ENCODE measurements at places on chromosomes 5 and 9.
A peak's percentile ranks its signal among the peaks of the same experiment; 100 is the strongest.

- no peak for DNase-seq
These were observed 94.5 kb upstream of the EFNA5 start for GRCh38 chr5:107764976-107765804.

DNA sequence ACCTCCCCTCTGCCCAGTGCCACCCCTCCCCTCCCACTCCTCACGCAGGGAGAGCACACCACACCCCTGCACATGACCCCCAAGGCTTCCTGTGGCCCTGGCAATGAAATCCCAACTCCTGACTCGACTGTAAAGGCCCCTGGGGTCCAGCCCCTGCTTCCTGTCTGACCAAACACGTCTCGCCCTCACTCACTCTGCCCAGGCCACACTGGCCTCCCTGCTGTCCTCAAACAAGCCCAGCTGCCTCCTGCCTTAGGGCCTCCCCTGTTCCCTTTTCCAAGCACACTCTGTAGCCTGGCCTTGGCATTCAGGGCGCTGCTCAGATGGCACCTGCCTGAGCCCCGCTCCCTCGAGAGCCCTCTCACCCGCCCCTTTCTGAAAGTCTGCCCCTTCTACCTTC is 42.4 kb downstream of the HK3 start:
- no peak for DNase-seq

DNA sequence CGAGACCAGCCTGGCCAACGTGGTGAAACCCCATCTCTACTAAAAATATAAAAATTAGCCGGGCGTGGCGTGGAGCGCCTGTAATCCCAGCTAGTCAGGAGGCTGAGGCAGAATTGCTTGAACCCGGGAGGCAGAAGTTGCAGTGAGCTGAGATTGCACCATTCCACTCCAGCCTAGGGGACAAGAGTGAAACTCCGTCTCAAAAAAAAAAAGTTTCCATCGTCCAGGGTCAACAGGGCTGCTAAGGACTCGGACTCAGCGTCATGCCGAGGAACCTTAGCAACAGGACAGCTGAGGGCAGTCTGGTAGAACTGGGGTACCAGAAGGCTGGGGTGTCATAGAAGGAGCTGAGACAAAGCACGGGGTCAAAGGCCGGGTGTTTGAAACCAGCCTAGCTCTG is 21.7 kb downstream of the FAM78A start:
- DNase-seq, result no peak

DNA sequence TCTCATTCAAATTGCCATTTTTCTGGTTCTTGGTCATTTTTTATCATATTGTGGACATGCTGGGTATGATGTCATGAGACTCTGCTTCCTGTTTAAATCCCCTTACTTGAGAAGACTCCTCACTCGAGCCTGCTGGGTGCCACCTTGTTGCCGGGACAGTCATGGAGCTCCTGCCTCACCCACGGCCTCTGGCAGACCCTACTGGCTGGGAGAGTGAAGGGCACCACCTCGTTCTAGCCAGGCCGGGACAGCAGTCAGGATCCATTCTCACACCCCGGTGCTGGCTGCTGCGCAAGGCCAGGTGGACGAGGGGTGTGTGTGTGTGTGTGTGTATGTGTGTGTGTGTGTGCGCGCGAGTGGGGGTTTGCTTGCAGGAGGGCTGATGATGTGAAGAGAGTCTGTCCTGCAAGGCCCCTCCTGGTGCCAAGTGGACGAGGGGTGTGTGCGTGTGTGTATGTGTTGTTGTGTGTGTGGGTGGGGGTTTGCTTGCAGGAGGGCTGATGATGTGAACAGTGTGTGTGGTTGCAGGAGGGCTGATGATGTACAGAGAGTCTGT is 4.4 kb downstream of the CEP72 start:
- no peak for DNase-seq

- DNase-seq, result no peak
These were observed 149.6 kb downstream of the DROSHA start for GRCh38 chr5:31382051-31382878.

GRCh38 chr9:444528-444927 is 229.9 kb downstream of the DOCK8 start:
- no peak for DNase-seq

DNA sequence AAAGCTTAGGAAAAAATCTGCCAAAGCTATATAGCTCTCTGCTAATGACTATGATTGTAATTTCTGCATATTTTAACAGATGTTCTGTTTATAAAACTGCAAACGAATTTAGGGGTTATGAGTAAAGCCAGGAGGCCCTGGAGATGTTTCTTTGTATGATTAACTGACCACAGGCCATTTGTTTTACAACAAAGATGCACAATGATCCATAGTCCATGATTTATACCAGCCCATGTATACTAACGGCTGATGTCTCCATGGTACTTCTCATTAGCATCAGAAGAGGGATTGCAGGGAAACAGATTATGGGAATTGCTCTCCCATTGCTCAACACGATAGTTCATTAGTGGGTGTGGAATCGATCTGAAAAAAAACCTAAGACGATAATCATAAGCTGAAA is 78.9 kb downstream of the PPP2R2B start:
- DNase-seq, result no peak

DNA sequence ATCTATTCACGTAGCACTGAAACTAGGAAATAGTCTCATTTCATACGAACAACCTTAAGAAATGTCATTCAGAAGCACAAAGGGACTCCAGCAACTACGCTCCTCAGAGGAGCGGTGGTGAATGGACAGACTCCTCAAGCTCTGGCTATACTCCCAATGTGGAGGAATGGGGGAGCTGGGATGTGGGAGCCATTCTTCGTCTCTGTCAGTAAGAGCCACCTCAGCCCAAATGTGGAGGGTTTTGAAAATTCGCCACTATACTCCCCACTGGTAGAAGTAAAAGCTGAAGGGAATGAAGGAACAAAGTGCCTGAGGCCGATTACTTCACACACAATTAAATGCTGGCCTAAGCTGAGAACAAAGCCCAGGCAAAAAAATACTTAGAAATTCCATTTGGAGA is 96.3 kb downstream of the ADAMTS12 start:
- DNase-seq, result no peak

- no peak for DNase-seq
These were observed 22.5 kb downstream of the HMGCS1 start for GRCh38 chr5:43290726-43291125.

DNA sequence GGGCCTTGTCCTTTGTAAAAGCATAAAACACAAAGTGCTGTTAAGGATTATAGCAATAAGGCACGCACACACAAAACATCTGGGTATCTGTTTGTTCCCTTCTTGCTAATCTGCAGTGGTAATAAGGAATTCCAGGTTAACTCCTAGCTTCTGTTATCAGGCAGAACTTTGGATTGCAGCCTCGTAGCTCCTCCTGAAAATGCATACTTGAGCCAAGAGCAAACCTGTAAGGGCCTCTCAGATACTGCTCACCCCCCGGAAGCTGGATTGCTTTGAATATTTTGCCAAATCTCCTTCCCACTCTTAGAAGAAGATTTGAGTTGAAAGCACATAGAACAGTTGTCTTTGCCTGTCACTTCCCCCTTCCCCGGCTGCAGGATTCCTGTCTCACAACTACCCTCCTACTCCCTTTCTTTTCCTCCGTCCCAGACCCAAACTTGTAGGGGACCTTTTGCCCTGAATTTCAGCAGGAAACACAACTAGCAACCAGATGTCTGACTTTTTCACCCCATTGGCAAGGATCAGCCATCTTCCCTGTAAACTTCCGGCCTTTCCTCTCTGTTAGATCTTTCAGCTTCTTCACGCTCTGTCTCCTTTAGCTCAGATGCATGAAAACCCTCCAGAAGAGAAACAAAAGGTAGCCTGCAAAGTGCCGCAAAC is 28.2 kb upstream of the SMAD5 start:
- no peak for DNase-seq

- no peak for DNase-seq
These were observed 8.7 kb upstream of the CDKN2AIPNL start for GRCh38 chr5:134420343-134420742.

- no peak for DNase-seq
These were observed 23.4 kb downstream of the URM1 start for GRCh38 chr9:128394379-128395168.

- peak; percentile 18 for DNase-seq
These were observed 192.7 kb downstream of the GNA14 start for GRCh38 chr9:77455312-77455927.

- no peak for DNase-seq
These were observed 222.8 kb downstream of the TENT4A start for GRCh38 chr5:6936031-6936430.

GRCh38 chr9:70385426-70385825 is 29.0 kb downstream of the KLF9 start:
- DNase-seq, result no peak

DNA sequence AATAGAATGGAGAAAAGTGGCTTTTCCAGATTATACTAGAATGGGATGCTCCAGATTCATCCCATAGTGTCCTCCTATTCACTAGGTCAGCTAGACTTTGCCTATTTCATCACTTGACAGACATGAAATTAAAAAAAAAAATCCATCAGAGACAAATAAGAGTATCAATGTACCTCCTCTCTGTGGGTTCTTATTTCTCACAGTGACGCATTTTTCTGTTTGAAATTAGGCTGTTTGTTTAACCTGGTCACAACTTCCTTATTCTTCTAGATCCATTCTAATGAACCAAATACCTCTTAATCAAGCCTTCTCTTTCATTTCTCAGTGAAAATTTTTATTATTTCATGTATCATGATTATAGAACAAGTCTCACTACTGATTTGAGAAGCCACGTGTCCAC is 305.4 kb downstream of the SEMA5A start:
- DNase-seq, result no peak

DNA sequence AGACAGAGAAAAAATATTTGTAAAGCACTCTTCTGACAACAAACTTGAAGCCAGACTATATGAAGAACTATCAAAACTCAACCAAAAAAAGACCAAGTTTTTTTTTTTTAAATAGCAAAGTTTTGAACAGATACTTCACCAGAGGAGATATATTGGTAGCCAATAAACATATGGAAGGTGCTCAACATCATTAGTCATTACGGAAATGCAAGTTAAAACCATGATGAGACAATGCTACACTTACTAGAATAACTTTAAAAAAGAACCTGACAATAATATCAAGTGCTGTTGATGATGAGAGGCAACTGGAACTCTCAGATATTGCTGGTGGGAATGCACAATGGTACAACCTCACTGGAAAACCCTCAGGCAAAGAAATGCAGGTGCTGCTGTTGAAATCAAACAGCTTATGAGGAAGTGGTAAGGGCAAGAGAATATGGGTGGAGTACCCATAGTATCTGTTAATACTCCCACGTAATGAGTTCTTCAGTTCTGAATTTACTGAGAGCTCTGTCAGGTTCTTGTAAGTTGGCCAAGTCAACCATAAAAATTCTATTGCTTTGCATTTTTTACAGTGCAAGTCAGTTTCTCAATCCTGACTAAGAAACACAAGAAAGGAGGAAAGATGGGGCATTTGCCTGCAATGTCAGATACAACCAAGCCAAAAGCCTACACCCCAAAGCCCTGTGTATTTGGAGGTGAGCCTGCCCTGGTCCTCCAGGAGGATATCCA is 87.3 kb upstream of the GNAQ start:
- DNase-seq, result no peak

DNA sequence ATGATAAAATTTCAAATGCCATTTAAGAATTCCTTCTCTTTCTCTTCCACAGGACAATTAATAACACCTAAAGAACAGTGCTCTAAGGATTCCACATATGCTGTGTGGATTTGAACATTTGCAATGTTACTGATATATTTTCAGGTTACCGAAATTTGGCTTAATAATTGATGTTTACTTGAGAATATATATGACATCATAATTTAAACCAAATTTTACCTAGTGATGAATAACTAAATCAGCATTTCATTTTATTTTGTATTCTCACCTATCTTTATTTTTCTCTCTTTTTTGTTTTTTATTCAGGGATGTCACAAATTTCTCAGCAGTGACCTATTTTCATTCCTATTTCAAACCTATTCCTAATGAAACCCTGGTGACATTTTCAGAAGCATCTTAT is 429.6 kb downstream of the SLCO4C1 start:
- DNase-seq, result no peak

GRCh38 chr5:10111571-10111970 is 138.1 kb downstream of the ATPSCKMT start:
- DNase-seq, result no peak

GRCh38 chr5:158389786-158390185 is 530.8 kb upstream of the CLINT1 start:
- DNase-seq, result no peak

GRCh38 chr5:119417891-119418605 is 34.2 kb upstream of the HSD17B4 start:
- no peak for DNase-seq

DNA sequence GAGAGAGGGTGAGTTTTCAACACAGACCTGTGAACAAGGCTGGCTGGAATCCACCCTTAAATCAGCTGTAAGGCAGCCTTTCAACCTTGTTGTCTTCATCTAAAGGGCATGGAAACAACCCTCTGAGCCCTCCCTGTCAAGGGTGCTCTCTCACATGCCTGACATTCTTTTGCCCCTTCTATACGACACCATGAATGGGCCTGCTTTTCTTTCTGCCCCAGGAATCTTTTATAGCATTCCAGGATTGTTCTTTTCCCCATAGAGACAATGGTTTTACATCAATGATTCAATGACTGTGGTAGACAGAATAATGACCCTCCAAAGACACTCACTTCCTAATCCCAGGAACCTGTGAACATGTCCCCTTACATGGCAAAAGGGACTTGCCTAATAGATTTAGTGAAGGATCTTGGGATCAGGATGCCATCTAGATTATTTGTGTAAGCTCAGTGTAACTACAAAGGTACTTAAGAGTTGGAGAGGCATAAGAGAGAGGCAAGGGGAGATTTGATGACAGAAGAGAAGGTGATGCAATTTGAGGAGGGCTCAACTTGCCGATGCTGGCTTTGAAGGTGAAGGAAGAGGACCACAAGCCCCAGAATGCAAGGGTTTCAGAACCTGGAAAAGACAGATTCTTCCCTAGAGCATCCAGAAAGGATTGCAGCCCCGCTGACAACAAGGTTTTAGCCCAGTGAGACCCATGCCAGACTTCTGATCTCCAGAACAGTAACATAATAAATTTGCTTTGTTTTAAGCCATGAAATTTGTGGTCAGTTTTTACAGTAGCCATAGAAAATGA is 29.2 kb upstream of the HMHB1 start:
- no peak for DNase-seq

- DNase-seq, result no peak
These were observed 1092.6 kb upstream of the CDH6 start for GRCh38 chr5:30100929-30101328.

- DNase-seq, result no peak
These were observed 262.4 kb downstream of the GRIA1 start for GRCh38 chr5:153752890-153753289.

DNA sequence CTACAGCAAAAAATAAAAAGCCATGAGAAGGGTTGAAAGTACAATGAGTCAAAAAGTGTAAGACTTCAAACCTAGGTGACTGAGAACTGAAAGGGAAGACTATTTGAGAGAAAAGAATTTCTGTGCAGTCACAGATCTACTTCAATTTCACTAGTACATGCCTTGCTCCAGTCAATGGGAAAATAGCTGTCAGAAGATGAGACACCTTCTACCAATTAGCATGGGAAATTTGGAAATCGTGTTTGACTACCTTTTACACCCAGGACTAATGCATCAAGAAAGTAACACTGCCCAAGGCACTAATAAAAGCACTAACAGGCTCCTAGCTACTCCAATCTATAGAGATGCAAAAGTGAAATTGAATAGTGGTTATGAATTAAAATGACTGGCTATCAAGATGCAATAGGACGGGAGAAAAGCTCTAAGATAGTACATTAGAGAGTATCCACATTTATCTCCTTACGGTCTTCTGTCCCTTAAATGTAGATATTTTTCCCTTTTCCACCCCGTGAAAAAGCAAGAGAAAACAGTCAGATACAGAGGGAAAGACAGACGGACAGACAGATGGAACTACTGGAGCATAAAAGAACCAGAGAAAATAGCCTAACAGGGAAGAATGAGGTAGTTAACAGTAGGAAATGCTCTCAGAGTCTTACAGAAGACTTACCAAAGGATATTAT is 15.2 kb downstream of the ERP44 start:
- DNase-seq, result no peak

Measured in activated T-cell treated with anti-CD3 and anti-CD28 coated beads for 24 hours (primary cell).